ENCODE measurements at places on chromosomes 5 and 9. TPM values are rescaled to one million over a fixed set of nuclear protein-coding genes. Genes with fewer than 3 reads are reported as not detected.

BTNL9 gene
- 11.6 TPM for polyA plus RNA-seq

SPATA31D4 gene
- polyA plus RNA-seq = not detected

GRCh38 chr5:54873691-54874090, 111.7 kb downstream of the ESM1 start:
- no peak for DNase-seq

FGF1 gene
- polyA plus RNA-seq = 9.7 TPM

DNA sequence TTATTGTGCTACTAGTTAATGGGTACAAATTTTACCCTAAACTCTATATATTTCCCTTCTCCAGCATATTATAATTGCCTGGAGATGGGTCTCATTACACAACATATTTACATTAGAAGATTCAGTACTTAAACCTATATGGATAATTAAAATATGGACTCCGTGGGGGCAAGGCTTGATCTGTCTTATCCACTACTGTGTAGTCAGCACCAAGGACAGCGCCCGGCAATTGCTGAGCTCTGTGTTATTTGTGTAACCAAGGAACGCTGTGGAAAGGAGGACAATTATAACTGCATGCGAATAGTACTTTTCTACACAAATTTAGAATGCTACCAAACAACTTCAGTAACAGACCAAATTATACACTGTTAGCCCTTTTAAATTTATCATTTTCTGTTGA, 77.7 kb downstream of the DNAH5 start:
- DNase-seq = no peak

GRCh38 chr5:168987543-168988300, 313.2 kb downstream of the SLIT3 start:
- peak; percentile 42 for DNase-seq

SMIM15 gene
- polyA plus RNA-seq = 83.7 TPM

GRCh38 chr9:98295824-98296223, 40.4 kb upstream of the TBC1D2 start:
- no peak for DNase-seq

DNA sequence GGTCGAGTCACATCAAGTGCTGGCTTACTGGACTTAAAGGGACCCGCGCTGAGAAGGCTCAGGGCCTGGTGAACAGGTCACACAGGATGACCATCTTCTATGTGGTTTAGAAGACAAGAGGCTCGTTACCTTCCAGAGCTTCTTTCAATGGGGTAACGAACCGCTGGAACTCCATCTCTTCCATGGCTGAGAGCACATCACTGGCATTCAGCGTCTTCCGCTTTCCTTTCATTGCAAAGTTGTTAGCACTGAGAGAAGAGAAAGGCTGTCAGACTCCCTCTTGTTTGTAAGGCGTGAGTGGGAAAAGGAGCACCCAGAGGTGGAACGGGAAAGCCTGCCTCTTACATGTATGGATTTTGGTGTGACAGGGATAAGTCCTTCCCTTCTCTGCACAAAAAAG, 994 bp downstream of the POLE3 start:
- no peak for DNase-seq

All from large intestine (tissue), 12 donors.